ENCODE measurements at places on chromosomes 12 and 14. TPM values are rescaled to one million over a fixed set of nuclear protein-coding genes. Genes with fewer than 3 reads are reported as not detected.

Gene KRT73
- not detected for total RNA-seq

Gene SLC25A47
- total RNA-seq = not detected

Gene NPFF
- total RNA-seq = not detected

Gene ZFHX2
- 0.35 TPM for total RNA-seq

Gene AMDHD1
- not detected for total RNA-seq

Gene NKX2-1
- not detected for total RNA-seq

Gene LGMN
- 65.4 TPM for total RNA-seq

Gene MORN3
- total RNA-seq = 2.0 TPM

Gene OR4E1
- not detected for total RNA-seq

Gene AICDA
- total RNA-seq = 0.08 TPM

Gene LRRC74A
- total RNA-seq = not detected

Gene COQ5
- 39.1 TPM for total RNA-seq

Gene NOXRED1
- total RNA-seq = 0.70 TPM

Gene LRRC43
- 1.2 TPM for total RNA-seq

Gene HSPA2
- total RNA-seq = 2.9 TPM

Gene CABP1
- 0.82 TPM for total RNA-seq

Gene HOXC12
- not detected for total RNA-seq

Gene SLC35F4
- not detected for total RNA-seq

Gene ASCL1
- total RNA-seq = not detected

Gene MAP3K12
- total RNA-seq = 16.1 TPM

Data from smooth muscle cell of the coronary artery (primary cell).